Smooth muscle cell of the umbilical artery (primary cell): ENCODE measurements at places on chromosomes 12 and 14. TPM values are rescaled to one million over a fixed set of nuclear protein-coding genes. Genes with fewer than 3 reads are reported as not detected.

Gene HSP90AA1
- total RNA-seq = 823 and 907 TPM in 2 replicates

Gene APOF
- total RNA-seq = not detected in 2 replicates

Gene PIWIL1
- total RNA-seq = not detected in 2 replicates

Gene KRT84
- total RNA-seq = not detected in 2 replicates

Gene SFSWAP
- 15.7 and 21.4 TPM in 2 replicates for total RNA-seq

Gene BIN2
- total RNA-seq = not detected in 2 replicates

Gene KRT73
- not detected in 2 replicates for total RNA-seq

Gene WNT1
- not detected in 2 replicates for total RNA-seq

Gene PPP1R1A
- not detected in 2 replicates for total RNA-seq
